GM12864 (cell line): ENCODE measurements at places on chromosomes 2 and 18.

GRCh38 chr18:56815926-56816325, 164.8 kb downstream of the WDR7 start:
- DNase-seq: no peak

DNA sequence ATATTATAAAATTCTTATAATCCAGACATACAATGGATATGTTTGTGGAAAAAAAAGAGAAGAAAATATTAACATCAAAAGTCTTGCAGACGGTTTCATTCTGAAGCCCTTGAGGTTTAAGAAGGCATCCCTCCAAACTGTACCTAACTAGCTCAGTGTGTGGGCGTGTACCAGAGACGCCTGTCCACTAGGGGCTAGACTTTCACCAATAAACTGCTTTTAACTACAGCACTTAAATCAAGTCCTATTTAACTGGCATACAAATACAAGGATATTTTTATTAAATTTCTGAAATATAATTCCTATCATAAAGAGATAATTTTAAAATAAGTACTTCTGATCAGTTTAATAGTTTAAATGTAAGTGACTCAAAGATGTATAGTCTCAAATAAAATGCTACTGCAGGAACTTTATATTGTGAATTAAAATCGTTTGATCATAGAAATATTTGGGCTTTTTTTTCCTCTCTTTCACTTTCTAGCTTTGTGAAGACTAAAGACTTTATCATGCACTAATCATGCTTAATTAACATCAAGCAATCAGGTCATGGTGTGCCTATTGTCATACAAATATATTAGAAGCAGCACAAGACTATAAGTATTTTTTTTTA, 437.7 kb downstream of the SATB2 start:
- no peak for DNase-seq

GRCh38 chr2:235144291-235144690, 192.5 kb downstream of the SH3BP4 start:
- no peak for DNase-seq

DNA sequence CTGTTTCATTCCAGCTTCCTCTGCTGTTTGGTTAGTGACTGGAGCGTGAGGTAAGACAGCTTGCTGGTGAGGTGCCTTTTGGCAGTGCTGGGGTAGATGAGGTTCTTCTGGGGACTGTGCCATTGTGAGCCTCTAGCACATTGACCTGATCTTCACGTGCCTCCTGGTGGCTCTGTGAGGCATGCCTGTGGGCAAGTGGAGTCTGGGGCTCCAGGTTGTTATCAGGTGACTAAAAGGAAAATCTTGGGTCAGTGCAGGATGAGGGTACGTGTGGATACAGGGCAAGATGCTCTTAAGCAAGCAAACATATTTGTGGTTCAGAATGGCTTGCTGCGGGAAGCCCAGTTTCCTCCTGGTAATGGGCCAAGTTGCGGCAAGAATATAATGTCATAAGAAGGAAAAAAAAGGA, 75.4 kb downstream of the FHOD3 start:
- DNase-seq: no peak

GRCh38 chr18:77702686-77703085, 453.0 kb downstream of the GALR1 start:
- DNase-seq: no peak

DNA sequence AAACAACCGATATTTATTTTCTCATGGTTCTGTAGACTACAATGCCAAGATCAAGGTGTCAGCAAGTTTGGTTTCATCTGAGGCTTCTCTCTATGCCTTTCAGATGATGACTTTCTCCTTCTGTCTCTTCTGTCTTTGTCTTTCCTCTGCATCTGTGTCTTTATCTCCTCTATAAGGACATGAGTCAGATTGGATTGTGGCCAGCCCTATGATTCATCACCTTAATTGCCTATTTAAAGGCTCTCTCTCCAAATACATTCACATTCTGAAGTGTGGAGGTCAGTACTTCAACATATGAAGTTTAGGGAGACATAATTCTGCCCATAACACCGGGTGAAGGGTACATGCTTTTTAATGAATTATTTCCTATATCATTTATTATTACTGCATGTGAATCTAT, 71.2 kb upstream of the CNTNAP5 start:
- no peak for DNase-seq

GRCh38 chr18:4357579-4357978, 97.5 kb downstream of the DLGAP1 start:
- no peak for DNase-seq

- no peak for DNase-seq
Measured at GRCh38 chr18:68301441-68301840, 413.5 kb downstream of the TMX3 start.

DNA sequence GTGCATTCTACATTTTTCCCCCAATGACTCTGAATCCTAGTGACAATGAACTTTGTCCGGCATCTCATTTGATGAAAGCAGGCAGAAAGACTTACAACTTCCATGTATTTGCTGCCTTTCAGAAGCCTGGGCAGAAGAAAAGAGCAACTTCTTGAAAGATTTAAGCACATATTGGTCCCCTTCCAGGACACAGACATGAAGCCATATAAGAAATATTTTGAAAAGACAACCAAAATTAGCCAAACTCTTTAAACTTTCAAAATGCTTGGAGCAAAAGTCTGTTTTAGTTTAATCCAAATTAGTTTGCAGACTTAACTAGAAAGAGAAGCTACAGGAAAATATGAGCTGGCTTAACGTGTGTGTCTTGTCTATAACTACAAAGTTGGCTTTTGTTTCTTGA, 492.5 kb downstream of the NR4A2 start:
- no peak for DNase-seq

GRCh38 chr2:226969417-226970080, 133.7 kb downstream of the RHBDD1 start:
- no peak for DNase-seq

GRCh38 chr2:212360068-212360460, 178.5 kb downstream of the ERBB4 start:
- DNase-seq: no peak

- peak; percentile 68 for DNase-seq
Measured at GRCh38 chr18:12839526-12840196, 44.4 kb downstream of the PTPN2 start.

DNA sequence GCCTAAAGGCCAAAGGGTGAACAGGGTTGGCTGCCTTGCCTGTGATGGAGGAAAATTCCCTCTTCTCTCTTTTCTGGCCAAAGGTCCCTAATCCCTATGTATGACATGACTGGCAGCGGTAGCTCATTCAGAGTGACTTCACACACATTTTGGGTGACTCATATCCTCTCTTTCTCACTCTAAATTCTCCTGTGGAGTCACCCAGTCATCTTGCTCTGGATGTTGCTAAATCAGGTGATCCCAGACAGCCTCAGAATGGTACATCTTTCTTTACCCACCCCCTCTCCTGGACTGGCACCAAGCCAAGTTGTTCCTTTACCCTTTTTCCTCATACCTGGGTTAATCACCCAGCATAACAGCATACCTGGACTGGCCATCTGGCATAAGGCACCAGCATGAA, 77.2 kb downstream of the NEURL3 start:
- DNase-seq: no peak

DNA sequence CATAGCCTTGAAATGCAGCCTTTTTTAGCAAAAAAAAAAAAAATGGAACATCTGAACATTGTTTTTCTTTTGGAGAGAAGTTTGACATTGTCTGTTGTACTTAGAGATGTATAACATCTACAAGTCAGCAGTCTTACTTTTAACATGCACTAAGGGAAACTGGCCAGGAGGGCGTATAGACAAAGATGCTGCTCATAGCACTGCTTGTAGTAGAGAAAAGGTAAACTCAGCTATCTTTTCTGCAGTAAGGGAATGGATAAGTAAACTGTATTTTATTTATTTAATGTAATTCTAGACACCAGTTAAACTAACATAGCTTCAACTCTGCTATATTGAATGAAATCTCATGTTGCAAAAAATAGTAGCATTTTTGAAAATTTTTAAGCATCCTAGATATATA, 489.6 kb downstream of the PTPRM start:
- no peak for DNase-seq

DNA sequence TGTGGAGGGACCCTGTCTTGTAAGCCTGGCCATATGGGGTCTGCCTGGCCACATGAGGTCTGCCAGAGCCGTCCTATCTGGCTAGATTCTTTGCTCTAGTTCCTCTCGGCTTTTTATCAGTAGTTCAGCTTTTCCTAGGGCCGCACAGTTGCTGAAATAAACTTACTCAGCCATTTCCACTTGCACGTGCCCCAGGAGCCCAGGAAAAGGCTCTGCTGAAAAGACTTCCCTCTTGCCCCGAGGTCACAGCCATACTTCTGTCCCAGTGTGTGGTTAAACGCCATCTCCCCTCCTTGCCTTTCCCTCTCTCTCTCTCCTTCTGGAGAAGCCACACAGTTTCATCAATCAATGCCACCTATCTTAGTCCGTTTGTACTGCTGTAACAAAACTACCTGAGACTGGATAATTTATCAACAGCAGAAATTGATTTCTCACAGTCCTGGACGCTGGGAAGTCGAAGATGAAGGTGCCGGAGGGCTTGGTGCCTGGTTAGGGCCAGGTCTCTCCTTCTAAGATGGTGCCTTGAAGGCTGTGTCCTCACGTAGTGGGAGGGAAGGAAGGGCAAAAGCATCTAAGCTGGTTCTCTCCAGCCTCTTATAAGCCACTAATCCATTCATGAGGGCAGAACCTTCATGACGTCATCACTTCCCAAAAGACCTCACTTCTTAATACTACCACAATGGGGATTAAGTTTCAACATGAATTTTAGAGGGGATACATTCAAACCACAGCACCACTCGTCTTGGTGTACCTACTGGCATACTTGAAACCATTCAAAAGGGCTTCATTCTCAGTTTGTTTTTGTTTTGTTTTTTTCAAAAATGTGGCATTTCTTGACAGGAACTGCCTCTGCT, 11.2 kb upstream of the GALM start:
- DNase-seq: no peak
